ENCODE measurements at places on chromosomes 13 and 19.

GRCh38 chr13:28655561-28655960 is 3.4 kb upstream of the POMP start:
- no peak for DNase-seq

DNA sequence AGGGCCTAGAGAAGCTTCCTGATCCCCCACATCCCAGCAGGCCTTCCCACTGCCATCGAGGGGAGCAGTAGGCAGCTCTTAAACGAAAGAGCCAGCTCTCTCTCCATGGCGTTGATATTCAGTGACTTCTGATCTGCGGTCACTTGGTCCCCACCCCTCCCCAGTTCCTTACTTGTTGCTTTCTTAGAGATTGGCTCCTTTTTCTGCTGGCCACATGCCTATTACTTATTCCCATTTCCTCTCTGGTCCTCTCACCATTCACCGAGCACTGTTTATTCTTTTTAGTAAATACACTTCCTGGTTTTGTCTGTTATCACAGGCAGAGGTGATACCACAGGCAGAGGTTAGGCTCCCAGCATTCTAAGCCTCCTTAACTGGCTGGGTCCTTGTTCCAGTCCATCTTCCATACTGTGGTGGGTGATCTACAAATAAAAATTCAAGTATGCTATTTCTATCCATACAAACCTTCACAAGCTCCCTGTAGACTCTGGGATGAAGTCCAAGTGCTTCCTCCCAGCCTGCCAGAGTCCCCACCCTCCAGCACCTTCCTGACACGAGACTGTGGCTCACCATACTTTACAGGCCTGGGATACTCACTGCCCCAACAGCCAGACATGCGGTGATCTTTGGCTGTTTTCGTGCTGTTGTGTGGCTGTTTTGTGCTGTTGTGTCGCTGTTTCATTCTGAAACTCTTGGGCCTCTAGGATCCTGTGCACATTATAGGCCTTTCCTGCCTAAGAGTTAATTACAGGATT is 315.9 kb downstream of the ATP8A2 start:
- DNase-seq: no peak

- no peak for DNase-seq
These were observed 1.1 kb upstream of the NR2F6 start for GRCh38 chr19:17246681-17247425.

DNA sequence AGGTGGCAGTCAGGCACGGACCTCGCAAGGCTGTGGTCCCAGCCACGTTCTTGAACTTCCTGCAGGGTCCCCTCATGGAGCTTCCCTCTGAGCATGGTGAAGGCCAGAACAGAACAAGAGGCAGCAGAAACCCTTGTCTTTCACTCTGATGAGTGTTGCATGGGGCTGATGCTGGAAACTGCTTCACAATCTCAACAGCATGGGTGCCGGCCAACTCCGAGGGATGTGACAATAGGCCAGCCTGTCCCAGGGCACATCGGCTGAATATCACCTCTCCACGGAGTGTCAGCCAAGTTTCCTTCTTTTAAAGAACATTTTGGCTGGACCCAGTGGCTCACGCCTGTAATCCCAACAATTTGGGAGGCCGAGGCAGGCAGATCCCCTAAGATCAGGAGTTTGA is 173.9 kb downstream of the FOXO1 start:
- DNase-seq: no peak

DNA sequence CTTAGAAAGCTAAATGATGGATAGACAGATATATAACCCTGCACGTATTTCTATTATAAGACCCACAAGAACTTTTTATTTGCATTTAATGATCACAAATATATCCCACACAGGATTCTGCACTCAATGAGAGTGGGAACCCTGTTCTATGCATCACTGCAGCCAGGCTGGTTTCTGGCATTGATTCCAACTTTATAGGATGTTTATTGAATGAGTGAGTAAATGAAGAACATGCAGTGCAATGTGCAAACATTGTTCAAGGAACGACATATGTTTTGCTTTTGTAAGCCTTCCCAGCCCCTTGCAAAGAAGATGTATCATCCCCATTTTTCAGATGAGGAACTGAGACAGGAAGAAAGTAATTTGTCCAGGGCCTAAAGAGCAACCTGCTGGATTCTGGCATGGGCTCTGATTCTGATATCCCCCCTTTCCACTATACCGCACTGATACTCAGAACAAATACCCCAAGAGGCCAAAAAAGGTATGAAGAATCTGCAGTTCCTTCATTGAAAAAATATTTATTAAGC is 246.3 kb downstream of the LACC1 start:
- no peak for DNase-seq

DNA sequence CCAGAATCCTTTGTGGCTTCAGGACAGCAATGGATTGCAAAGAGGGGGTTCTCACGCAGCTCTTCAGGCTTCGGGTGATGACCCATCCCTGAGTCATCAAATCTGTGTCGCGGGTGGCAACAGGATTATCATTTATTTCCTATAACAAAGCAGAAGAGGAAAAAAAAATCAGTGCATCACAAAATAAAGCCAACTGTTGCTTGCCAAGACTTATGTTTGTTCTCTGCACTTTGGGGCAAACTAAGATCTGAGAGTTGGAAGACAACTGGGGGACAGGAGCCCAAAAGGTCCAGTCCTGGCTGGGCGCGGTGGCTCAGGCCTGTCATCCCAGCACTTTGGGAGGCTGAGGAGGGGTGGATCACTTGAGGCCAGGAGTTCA is 6.4 kb downstream of the GNA15 start:
- DNase-seq: peak; percentile 69

- DNase-seq: no peak
These were observed 65.9 kb upstream of the ADGRL1 start for GRCh38 chr19:14271840-14272239.

DNA sequence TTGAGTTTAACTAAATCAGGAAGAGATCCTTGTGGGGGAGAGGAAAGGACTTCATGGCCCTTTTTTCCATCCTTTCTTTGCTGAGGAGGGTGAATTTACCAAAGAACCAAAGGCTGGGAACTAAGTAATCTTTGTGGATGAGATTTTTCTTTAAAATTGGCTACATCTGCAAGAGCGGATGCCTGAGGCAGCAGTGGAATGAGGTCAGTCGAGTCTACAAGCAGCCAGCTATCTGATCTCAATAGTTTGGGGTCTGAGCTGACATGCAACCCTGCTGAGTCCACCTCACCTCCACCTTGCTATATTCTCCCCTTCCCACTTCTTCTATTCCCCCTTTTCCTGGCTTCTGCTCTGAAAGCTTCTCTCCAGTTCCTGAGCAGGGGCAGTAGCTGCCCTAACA is 3.6 kb upstream of the DNAJC15 start:
- no peak for DNase-seq

- DNase-seq: no peak
These were observed 51.2 kb downstream of the MBD3L2B start for GRCh38 chr19:6970021-6970420.

Measured in KG1 (cell line).